ENCODE measurements at places on chromosomes 3 and 15.

- DNase-seq = no peak
Observed at GRCh38 chr15:35311615-35312014, 226.5 kb upstream of the NANOGP8 start.

DNA sequence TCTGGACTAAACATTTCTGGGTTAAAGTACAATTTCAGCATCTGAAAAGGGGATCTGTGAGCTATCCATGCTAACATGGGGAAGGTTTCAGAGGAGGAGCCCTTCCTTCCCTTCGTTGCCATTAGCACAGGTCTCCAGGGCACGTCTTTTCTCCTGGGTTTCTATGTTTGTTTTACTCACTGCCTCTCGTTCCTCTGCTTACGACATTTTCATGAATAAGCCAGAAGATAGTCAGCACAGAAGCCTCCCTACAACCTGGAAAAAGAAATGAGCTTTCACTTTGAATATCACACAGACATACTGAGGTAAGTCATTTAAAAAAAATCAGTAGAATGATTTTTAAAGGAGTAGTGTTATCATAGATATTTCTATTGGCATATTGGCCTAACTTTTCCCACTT is 117.2 kb upstream of the KCNMB2 start:
- DNase-seq = no peak

DNA sequence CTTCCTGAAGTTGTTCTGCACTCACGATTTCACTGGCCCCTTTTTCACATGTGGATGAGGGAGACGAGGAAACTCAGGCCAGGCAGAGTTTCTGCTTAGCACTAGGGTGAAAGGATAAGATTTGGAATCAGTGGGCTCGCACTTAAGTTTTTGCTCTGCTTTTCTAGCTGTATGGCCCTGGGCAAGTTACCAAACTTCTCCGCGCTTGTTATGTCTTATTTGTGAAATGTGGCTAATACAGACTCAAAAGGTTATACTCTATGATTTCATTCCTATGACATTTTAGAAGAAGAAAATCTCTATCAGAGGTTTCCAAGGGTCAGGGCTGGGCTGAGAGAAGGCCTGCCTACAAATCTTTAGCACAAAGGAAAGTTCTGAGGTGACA is 191.9 kb upstream of the LRIG1 start:
- DNase-seq = no peak

DNA sequence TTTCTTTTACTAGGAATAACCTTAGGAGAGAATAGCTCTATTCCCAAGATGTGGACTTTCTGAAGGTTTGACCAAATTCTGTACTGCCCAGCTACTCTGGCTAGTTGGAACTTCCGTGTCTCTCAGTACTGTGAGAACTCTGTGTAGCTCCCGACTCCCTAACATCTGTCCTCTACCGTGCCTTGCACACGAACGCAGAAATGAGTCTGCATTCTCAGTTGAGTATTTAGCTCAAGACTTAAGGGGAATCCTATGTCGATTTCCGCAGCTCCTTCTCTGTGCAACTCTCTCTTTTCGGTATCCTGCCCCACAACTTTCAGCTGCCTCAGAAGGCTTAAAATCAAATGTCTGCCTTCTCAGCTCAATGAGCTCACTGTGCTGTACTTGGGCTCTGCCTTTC is 86.7 kb upstream of the EPHB3 start:
- no peak for DNase-seq

- DNase-seq = no peak
Observed at GRCh38 chr15:93566762-93567161, 477.8 kb upstream of the RGMA start.

DNA sequence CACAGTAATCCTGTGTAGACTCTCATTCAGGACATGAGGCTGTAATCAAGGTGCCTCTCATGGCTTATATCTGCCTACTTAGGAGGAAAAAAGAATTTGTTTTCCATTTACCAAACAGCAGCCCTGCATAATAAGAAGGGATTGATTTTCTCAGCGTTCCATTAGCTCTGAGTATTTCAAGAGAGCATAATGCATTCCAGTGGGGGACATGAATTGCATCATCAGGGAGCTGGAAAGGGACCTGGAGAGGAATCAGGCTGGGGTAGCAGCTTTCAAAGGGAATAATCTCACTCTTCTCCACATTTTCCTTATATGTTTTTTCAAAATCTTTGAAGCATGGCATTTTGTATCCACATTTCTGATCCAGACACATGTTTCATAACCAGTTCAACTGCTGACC is 150.6 kb upstream of the ANKRD28 start:
- no peak for DNase-seq

DNA sequence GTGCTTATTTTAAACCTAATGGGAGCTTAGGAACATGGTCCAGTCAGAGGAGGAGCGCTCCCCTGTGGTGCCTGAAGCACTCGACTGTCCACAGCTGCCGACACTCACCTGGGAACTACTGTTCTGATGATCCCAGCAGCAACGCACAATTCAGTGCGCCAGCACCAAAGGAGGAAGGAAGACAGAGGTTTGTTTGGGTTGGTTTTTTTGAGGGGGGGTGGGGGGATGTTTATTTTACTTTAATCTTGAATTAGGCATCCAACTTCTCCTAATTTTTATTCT is 48.8 kb upstream of the VGLL4 start:
- no peak for DNase-seq

GRCh38 chr3:116561529-116561928 is 116.2 kb upstream of the LSAMP start:
- DNase-seq = no peak
